CD4-positive, alpha-beta memory T cell (primary cell): ENCODE measurements at places on chromosomes 1 and 21. TPM values are rescaled to one million over a fixed set of nuclear protein-coding genes. Genes with fewer than 3 reads are reported as not detected.

DNA sequence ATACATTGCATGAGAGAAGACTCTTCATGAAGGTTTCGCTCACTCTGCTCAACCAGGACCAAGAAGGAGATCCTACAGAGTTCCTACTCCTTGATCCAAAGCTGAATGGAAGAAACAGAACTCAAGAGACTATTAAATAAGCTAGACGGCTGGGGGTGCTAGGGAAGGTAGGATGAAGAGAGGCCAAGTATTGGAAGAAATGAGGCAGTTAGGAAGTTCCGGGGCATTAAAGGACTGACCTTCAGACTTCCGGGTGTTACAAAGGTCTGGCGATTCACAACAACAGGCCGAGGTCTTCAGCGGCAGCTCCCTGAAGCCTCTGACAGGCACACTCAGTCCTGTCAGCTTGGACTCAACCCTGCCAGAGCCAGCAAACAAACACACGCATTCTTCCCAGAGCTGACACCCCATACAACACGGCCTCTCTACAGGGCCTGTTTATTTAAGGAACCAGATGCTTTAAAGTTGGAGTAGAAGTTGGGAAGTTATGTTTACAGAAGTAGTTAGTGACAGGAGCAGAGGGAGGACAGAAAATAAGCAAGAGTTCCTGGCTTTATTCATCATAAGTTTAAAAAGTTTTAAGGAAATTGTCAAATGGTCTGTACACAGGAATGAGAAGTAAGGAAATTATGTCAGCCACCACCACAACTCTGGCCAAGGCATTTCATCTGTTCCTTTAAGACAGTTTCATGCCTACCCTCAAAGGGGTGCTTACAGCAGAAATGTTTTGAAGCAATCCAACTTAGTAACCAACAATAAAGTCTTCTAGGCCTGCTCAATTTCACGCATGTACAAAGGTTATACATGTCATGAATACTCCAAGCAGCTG is 4.7 kb downstream of the SORT1 start:
- DNase-seq, result no peak

DNA sequence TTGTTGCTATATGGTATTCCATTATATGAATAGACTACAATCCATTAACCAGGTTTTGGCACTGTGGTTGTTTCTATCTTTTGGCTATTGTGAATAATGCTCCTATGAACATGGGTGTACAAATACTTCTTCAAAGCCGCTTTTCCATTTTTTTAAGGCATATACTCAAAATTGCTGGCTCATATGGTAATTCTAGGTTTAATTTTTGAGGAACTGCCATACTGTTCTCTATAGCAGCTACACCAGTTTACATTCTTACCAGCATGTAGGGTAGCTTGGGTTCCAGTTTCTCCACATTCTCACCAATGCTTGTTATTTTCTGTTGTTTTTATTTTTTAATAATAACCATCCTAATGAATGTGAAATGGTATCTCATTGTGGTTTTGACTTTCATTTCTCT is 19.9 kb upstream of the AGO1 start:
- DNase-seq, result no peak

- no peak for DNase-seq
Observed at GRCh38 chr1:119647228-119647733, 785 bp downstream of the ZNF697 start.

- DNase-seq, result no peak
Observed at GRCh38 chr1:204046346-204046745, 26.6 kb upstream of the SOX13 start.

DNA sequence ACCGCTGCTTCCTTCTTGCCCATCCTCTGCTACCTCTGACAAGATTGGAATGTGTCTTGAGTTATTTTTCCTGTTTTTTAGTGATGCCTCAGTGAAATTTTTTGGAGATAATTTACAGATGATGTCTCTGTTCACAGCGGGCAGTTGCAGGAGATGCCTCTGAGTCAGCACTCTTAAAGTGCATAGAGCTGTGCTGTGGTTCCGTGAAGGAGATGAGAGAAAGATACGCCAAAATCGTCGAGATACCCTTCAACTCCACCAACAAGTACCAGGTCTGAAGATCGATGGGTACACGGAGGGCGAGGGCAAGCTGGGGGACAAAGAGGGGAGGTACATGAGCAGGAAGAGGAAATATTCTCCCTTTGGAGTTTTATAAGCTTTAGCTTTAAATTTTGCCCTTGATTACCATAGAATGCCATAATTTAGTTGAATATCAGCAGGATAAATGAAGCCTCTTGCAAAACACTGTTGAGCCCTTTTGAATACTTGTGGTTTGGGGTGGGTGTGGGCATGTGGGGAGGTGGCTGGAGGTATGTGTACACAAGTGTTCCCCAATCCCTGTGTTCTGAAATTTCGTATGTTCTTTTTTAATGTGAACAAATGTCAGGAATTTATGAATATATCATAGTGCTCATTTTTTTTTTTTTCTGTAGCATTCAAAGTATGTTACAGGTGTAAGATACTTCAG is 19.8 kb downstream of the ATP1A1 start:
- no peak for DNase-seq

GRCh38 chr1:225987491-225988316 is 11.4 kb downstream of the SDE2 start:
- peak; percentile 39 for DNase-seq

DNA sequence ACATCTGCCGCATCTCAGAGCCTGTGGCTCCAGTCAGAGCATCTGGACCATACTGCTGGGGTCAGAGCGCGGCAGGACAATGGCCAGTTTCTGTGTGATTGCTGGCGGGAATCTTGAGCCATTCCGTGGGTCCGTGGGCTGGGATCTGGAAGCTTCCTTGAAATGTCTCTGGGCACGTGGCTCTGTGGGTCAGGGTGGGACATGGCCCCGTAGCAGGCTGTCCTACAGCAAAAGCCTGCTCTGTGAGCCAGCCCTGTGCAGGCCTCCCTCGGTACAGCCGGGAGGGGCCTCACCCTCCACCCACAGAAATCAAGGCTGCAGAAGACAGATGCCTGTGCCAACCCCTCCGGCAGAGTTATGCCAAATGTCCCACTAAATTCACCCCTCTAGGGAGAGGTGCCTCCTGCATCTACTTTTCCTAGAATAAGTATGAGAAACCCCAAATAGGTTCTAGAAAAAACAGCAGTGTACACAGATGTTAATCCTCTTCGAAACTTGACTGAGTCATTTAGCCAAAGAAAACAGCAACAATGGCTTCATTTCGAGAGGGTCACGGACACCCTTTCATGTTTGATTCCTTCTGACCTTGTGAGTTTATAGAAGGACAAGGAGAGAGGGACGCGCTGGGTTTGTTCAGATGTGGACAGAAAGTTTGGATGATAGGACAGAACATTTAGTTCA is 27.8 kb downstream of the COL18A1 start:
- DNase-seq, result peak; percentile 4

- DNase-seq, result no peak
Observed at GRCh38 chr1:203690730-203691129, 64.1 kb downstream of the ATP2B4 start.

GRCh38 chr1:39158327-39159086 is 46.0 kb upstream of the MACF1 start:
- DNase-seq, result no peak

GRCh38 chr1:241990040-241990439 is 8.9 kb downstream of the MAP1LC3C start:
- no peak for DNase-seq

DNA sequence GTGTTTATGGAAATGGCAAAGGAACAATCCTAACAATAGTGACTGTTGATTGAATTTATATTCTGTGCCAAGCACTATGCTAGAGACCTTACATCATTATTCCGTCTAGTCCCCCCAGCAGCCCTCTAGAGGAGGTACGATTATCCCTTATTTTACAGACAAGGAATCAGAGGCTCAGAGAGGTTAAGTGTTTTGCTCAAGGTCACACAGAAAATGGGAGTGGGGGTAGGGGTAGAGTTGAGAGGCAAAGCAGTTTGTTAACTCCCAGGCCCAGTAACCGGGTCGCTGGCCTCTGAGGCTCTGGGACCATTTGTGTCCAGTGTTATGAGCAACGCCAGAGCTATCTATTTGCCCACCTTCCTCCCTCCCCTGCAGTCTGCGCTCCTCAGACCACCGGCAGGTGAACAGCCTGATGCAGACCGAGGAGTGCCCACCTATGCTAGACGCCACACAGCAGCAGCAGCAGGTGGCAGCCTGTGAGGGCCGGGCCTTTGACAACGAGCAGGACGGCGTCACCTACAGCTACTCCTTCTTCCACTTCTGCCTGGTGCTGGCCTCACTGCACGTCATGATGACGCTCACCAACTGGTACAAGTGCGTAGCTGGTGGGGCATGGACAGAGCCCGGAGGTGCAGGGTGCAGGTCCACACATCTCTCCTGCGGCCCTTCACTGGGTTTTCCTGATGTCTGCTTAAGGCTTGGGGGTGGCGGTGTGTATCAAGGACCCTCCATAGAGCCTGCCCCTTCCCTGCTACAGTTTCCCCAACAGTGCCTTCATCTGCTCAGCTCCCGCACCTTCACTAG is 19.8 kb downstream of the SERINC2 start:
- DNase-seq, result no peak

GRCh38 chr1:31072304-31072746 is 6.8 kb upstream of the PUM1 start:
- DNase-seq, result no peak

GRCh38 chr1:11514366-11514765 is 35.4 kb downstream of the DISP3 start:
- DNase-seq, result no peak

- no peak for DNase-seq
Observed at GRCh38 chr21:33799378-33800090, 116.1 kb downstream of the ATP5PO start.

GRCh38 chr1:167137793-167138510 is 44.1 kb downstream of the STYXL2 start:
- DNase-seq, result no peak

DNA sequence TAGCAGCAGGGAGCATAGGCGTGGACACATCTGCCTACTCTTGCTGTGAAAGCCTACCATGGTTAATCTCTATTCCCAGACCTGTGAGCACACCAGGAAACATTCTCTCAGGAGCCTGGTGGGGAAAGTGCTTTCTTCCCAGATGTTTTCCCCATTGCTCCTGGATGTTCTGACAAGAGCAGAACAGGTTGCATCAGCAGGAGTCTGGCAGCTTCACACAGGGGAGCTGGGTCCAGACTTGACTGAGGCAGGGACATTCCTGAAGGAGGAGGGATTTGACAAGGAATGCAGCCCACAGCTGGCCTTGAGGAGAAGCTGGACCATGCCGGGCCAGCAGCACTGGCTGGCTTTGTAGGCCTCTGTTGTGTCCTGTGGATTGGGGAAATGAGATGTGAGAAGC is 21.0 kb upstream of the ARTN start:
- no peak for DNase-seq

- DNase-seq, result no peak
Observed at GRCh38 chr1:194568610-194569009, 1382.2 kb upstream of the B3GALT2 start.

DNA sequence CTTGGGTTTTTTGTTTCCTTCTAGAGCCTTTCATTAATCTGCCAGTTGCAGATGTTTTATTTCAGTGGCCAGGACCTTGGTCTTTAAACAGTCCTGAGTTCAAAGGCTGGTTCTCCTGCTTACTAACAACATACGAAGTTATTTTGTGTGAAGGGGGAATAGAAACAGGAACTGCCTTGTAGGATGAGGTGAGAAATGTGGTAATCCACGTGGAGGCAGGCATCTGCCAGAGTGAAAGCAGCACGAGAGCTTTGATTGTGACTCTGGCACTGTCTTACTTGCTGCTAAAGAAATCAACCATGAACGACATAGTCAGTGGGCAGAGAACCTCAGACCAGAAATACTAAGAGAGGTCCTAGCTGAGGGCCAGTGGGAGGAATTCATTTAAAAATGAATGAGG is 30.4 kb downstream of the TMEM63A start:
- DNase-seq, result no peak

DNA sequence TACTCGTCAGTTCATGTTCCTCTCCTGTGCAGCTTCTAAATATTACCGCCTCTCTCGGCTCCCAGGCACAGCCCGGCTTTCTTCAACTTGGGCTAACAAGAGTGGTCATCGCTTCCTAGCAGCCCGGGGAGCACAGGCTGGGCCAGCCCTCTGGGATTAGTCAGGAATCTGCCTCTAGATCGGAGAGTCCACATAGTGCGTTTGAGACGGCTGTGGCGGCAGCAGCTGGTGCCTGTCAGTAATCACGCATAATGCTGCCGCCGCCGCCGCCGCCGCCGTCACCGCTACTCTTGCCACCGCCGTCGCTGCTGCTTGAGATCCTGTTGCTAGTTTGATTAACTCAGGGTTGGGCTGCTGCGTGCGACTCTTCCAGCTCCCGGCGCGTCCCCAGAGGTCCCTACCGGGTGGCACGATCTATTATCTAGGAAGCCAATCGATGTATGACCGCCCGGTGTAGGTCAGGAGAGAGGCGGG is at the start of gene RXRG:
RXRG (minus strand) TSS at position 230 of the 474 bp plus-strand sequence. CDS start 233 bp downstream, outside the sequence.
- peak; percentile 24 for DNase-seq

GRCh38 chr1:219744652-219745469 is 132.0 kb upstream of the ZC3H11B start:
- no peak for DNase-seq

GRCh38 chr1:104264521-104264920 is 514.8 kb downstream of the AMY1C start:
- no peak for DNase-seq

DNA sequence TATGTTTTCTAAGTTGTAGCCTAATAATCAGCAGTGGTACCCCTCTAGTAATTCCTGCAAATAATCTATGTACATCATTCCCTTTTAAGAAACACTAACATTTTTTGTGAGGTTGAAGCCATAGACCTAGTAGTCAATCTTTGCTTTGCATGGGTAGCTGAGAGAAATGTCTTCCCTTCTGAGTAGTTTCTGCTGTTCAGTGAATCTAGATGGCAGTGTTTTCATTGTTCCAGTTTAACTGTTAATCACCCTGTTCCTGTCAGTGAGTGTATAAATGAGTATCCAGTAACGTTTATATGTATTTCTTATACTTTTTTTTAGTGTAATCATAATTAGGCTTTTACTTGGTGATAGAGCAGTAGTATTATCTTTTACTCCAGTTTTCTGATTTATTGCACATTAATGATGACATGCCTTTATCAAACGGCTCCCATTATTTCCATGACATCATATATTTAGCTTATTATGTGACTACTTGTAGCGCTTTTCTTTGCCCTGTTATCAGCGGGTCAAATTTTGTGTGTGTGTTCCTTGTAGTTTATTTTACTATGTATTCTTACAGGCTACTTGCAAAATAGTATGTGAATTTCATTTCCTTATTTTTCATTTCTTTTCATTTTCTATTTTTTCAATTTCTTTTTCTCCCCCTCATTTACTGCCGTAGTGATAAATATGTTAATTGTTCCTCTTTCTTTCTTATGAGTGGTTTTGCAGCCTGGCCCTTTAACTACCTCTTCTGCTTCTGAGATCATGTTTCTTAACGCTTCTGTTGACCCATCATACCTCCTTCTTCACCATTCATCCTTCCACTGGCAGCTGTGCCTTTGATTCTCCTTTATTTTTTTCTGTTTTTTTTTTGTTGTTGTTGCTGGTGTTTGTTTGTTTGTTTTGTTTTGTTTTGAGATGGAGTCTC is 18.8 kb downstream of the CEP350 start:
- no peak for DNase-seq

The SERPINC1 gene
- not detected for polyA plus RNA-seq

The ASTN1 gene
- polyA plus RNA-seq, result not detected

The MIB2 gene
- 12.7 TPM for polyA plus RNA-seq

The CLCA4 gene
- polyA plus RNA-seq, result not detected

The ACTN2 gene
- not detected for polyA plus RNA-seq

The STUM gene
- 0.03 TPM for polyA plus RNA-seq
